Amniotic epithelial cell (primary cell): ENCODE measurements at places on chromosomes 1 and 21.

- DNase-seq: no peak
Measured at GRCh38 chr1:63087966-63088365, 234.4 kb upstream of the FOXD3 start.

- peak; percentile 67 for DNase-seq
Measured at GRCh38 chr21:34818662-34819158, 149.9 kb downstream of the CLIC6 start.

GRCh38 chr1:164320790-164321731 is 237.9 kb upstream of the PBX1 start:
- peak; percentile 32 for DNase-seq

DNA sequence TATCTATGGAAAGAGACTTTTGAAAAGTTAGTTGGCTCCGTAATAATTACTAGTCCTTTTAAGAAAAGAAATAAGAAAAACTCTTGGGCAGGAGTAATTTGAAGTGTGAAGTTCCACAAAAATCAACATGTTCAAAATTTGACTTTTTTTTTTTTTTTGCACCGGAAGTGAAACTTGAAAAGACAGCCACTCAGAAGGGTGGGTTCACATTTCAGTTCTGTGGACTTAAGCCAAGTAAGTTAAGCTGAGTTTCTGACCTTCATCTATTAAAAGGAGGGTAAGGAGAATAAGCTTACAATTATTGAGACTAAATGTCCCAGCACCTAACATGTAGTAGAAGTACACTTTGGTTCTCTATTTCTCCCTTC is 11.0 kb downstream of the RO60 start:
- no peak for DNase-seq

GRCh38 chr1:67264152-67264551 is 43.5 kb upstream of the IL12RB2 start:
- no peak for DNase-seq

GRCh38 chr1:46535063-46535462 is 16.4 kb downstream of the KNCN start:
- DNase-seq: peak; percentile 22

- peak; percentile 45 for DNase-seq
Measured at GRCh38 chr1:1359664-1360468, 1.5 kb upstream of the MXRA8 start.

- no peak for DNase-seq
Measured at GRCh38 chr1:229869687-229870086, 197.4 kb upstream of the GALNT2 start.
